ENCODE measurements at places on chromosomes 5 and 9. TPM values are rescaled to one million over a fixed set of nuclear protein-coding genes. Genes with fewer than 3 reads are reported as not detected.

GRCh38 chr5:172008689-172009141, 2.3 kb upstream of the FBXW11 start:
- no peak for DNase-seq

DNA sequence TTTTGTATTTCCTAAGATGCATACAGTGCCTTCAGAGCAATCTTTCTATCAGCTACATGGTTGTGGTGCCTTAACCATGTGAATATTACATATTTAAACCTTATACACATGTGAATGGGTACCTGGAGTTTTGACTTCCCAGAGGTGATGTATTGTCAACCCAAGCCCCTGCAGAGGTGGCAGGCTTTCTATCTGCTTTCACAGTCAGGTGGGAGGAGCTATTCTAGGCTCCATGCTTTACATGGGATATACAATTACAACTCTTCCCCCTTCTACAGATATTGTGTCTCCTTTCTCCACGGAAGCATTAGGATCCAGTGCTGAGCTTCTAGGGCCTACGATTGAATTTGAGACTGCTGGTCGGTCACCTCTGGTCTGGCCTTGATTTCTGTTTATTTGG, 89.8 kb upstream of the TUT7 start:
- no peak for DNase-seq

DNA sequence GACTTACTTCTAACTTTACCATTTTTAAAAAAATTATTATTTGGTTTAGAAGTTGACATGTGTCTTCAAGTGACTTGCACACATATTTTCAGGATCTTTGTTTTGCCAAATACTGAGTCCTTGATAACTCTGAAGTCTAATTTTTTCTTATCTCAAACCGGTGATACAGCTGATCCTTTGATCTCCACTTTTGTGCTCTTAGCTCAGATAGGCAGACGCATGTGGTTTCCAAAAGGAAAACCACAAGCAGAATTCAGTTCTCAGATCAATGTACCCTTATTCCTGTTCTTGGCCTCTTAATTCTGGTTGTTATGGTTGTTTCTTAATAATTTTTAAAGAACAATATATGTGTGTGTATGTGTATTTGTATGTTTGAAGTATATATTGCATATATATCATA, 238.3 kb upstream of the EDIL3 start:
- DNase-seq: no peak

DNA sequence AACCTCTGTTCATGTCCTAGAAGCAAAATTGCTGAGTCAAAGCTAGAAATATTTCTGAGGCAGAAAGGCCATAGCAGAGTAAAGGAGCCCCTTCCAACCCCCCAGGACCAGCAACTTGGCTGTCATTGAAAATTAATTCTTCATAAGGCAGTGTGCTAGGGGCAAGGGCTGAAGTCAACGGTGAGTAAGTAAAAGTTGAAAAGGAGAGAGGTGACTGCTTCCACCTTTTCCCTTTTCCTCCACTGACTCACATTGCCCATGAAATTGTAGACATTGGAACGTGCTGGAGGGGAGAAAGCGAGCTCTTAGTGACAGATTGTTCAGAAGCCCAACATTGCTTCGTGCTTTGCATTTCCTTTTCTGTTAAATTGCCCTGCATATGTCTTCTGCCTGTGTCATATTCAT, 19.1 kb downstream of the GLRA1 start:
- DNase-seq: no peak

DNA sequence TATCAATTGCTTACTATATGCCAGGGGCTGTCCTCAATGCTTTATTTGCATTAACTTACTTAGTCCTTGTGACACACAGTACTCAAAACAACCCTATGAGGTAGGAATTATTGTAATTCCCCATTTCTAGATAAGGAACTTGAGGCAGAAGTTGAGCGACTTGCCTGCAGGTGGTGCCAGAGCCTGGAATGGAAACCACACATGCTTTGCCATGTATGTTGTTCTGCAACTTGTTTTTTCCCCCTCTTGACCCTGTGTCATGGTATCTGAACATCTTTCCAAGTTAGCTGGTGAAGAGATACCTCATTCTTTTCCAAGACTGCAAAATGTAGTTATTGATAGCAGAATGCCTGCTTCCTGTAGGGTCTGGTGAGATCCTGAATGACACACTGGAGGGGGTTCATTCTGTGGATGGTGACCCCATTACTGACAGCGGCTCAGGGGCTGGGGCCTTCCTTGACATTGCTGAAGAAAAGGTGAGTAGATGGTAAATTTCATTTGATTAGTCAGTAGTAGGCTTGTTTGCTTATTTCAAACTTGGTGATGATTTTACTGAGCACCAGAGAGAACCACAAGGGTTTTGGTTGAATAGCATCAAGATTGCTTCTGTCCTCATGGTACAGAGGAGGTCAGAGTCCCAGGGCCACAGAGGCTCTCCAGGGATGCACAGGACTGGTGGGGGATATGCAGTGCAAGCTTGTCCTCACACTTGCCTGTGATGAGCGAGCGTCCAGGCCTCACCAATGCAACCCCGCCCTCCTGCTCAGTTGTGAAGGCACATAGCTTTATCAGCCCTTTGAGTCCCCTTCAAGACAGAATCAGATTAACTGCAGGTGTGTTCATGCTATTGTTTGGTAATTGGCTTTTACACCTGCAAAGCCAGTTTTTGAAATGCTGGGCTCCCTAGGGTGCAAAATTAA, 57.0 kb downstream of the COL15A1 start:
- peak; percentile 84 for DNase-seq

- no peak for DNase-seq
Observed at GRCh38 chr5:127963931-127964330, 119.6 kb upstream of the SLC12A2 start.

GRCh38 chr5:143154510-143155370, 248.7 kb downstream of the NR3C1 start:
- DNase-seq: no peak

GRCh38 chr9:81389569-81389993, 299.8 kb downstream of the TLE1 start:
- peak; percentile 63 for DNase-seq

- no peak for DNase-seq
Observed at GRCh38 chr9:137544176-137544760, 5.9 kb downstream of the PNPLA7 start.

GRCh38 chr9:10983251-10983650, 370.4 kb upstream of the PTPRD start:
- DNase-seq: no peak

DNA sequence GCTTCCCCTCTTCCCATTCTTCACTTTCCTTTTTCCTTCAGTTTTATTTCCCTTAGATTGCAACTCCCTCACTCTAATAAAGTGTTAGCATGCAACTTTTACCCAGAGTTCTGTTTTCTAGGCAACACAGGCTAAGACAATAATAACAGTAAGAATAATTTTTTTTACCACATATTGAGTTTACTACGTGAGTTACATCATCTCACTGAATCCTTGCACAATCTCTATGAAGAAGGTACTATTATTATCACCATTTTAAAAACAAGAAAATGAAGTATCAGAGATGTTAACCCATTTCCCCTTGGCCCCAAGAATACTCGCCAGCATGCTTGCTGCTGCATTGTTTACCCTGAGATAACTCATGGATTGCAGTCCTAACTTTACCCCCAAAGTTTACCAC, 53.7 kb upstream of the SMIM32 start:
- DNase-seq: no peak

- DNase-seq: no peak
Observed at GRCh38 chr5:33969572-33970452, 14.7 kb downstream of the SLC45A2 start.

DNA sequence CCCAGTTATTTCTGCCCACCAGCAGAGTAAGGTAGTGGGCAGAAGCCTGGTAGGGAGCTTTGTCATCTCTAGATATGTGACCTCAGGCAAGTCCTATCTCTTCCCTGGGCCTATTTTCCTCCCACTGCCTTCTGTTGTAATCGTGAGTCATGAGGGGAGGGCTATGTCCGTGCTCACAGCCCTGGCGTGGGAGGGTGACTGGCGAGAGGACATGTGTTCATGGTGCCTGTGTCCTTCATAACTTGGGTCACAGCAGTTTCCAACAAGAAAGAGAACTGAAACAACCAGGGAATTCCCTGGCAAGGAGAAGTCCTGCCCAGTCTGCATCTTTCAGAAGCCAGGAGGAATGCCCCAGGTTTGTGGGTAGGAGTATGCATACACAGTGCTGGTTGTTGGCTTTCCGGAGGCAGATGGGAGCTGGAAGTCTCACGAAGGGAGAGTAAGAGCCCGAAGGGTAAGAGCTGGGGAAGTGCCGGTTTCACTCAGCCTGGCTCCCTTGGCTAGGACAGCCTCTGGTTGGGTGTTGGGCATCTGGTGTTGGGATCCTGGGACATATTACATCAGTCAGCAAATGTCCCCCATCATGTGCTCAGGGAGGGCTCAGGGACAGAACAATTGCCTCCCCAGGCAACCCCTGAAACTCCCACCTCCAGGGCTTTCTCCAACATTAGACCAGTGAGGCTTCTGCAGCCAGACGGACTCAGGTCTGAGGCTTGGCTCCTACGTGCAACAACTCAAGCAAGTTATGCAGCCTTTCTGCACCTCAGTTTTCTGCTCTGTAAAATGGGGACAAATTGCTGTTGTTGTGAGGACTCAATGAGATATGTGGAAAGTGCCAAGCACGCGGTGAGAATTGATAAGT, 4.3 kb upstream of the TIFAB start:
- peak; percentile 87 for DNase-seq

GRCh38 chr5:165201369-165201768, 1696.0 kb downstream of the MAT2B start:
- DNase-seq: no peak

GRCh38 chr5:5144441-5144840, 4.3 kb downstream of the ADAMTS16 start:
- DNase-seq: no peak

- no peak for DNase-seq
Observed at GRCh38 chr5:53425687-53426511, 54.5 kb upstream of the FST start.

GRCh38 chr5:78639791-78640190, 8.8 kb downstream of the LHFPL2 start:
- DNase-seq: no peak

DNA sequence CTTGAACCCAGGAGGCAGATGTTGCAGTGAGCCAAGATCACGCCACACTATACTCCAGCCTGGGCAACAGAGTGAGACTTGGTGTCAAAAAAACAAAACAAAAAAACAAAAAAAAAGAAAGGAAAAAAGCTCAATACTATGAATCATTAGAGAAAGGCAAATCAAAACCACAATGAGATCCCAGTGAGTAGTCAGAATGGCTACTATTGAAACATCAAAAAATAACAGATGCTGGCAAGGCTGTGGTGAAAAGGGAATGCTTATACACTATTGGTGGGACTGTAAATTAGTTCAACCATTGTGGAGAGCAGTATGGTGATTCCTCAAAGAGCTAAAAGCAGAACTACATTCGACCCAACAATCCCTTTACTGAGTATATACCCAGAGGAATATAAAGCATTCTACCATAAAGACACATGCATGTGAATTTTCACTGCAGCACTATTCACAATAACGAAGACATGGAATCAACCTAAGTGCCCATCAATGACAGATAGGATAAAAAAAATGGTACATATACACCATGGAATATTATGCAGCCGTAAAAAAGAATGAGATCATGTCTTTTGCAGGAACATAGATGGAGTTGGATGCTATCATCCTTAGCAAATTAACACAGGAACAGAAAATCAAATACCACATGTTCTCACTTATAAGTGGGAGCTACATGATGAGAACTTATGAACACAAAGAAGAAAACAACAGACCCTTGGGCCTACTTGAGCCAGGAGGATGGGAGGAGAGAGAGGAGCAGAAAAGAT, 81.9 kb upstream of the ARRDC3 start:
- DNase-seq: no peak

DNA sequence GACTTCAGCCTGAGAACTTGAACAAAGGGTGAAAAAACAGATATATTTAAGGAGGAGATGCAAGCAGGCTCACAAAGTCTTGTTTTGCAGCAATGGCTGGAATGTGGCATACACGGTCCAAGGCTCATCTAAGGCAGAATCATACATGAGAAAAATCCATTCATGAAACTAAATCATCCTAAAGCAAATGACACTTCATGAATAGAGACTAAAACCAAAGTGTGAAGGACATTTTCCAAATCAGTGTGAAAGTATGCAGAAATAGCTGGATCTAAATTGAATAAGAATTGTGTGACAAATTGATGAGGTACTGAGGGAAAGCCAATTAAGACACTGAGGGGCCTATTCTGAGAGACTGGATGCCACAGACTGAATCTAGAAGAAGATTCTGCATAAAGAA, 27.3 kb downstream of the ZNF366 start:
- no peak for DNase-seq

- DNase-seq: no peak
Observed at GRCh38 chr5:82150559-82150958, 127.6 kb downstream of the RPS23 start.

DNA sequence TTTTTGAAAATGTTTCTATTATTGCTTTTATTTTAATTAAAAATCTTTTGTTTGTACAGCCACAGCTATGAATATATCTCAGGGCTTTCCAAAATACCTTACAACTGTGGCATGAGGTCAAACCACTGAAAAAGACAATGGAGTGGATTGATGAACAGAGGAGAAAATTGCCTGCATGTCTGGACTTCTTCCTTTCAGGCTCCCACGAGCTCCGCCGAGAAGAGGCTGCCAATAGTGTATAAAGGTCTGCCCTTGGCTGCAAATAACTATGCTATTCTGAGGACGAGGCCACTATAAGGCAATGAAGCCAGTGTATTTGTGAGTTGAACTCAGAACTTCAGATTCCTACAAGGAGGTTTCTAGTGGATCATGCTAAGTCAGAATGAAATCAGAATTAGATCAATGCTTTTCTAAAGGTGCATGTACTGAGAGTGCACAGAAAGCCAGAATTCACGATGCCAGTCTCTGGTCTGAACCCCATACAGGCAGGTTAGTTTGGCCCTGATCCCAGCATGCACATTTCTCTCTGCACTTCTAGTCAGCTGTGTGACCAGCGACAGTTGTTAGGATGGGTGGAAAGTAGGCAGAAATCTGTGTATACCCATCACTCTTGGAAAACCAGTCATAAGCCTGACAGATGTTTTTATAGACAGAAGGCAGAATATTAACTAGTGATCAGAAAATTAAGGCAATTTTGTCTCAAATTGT, 42.7 kb upstream of the PLPP1 start:
- DNase-seq: no peak

GRCh38 chr5:81428861-81429260, 34.9 kb upstream of the ACOT12 start:
- DNase-seq: no peak

Gene PIP5KL1
- total RNA-seq: 3.0 TPM

Gene TOPORS
- total RNA-seq: 16.9 TPM

Gene WDR36
- 26.1 TPM for total RNA-seq

Gene FAM163B
- not detected for total RNA-seq

Gene ANXA2R
- total RNA-seq: 6.4 TPM

Gene SLC34A3
- total RNA-seq: not detected

Gene INSL6
- not detected for total RNA-seq
